Natural killer cell treated with Interleukin-12 subunit alpha and Interleukin-12 subunit beta and Interleukin-15 and Interleukin-18, amount 100 ng/mL, for 72 hours (primary cell): ENCODE measurements at places on chromosomes 1 and 21.

DNA sequence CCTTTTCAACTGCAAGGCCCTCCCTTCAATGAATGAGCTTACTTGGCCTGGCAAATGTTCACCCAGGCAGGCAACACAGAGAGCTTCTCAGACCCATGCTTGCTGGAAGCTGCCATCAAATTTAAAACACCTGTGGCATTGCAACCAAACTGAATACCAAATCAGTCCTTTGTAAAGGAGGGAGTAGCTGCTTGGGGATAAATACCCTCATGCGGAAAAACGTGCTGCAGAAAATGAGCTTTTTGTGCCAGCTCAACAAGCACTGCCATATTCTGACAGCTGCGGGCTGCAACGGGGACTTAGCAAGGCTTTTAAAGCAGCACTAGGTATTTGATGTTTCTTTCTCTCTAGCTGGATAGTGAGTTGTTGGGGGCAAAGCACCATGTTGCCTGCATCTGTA, 119.7 kb downstream of the PLPPR4 start:
- no peaks in the 10 kb centered on the region for H3K4me1 ChIP-seq
- no peak overlapping the region for H3K27ac ChIP-seq
- DNase-seq, result no peak
- H3K4me3 ChIP-seq, result no peak overlapping the region

DNA sequence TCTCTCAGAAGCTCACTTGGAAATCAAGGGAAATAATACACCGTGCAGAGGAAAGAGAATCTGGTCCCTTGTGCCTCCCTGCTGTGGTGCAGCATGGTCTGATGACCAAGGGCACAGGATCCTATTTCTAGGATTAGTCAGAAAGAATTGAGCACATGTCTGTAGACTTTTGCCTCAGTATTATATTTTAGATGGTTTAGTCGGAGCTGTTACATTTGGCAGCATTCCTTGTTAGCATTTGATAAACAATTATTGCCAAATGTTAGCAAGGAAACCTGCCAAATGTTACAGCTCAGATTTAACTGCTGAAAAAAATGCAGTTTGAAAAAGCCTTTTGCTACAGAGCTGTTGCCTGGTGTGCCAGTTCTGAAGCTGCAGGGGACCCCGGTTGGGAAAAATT, 183.5 kb upstream of the DPYD start:
- H3K4me1 ChIP-seq, result peaks cover 7% of the 10 kb centered on the region
- no peak overlapping the region for H3K27ac ChIP-seq
- H3K27me3 ChIP-seq, result peaks cover 10% of the 10 kb centered on the region
- DNase-seq, result no peak
- peaks cover 24% of the 10 kb centered on the region for H3K36me3 ChIP-seq

DNA sequence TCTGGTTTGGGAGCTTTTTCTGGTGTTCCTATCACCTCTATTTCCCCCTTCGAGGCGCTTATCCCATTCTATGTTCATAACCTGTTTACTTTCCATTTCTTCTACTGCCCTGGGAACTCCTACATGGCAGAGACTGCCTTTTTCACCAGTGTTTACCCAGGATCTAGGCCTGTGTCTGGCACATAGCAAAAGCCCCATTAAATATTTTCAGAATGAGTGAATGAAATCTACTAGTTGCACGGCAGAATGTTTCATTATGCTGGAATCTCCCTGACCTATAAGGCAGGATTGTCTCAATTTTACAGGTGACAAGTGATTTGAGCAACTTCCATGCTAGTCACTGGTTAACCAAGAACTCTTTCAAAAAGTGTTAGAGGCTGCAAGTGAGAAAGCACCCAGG, 70.1 kb downstream of the PGM1 start:
- no peak overlapping the region for H3K27ac ChIP-seq
- H3K4me3 ChIP-seq, result no peak overlapping the region
- no peaks in the 10 kb centered on the region for H3K4me1 ChIP-seq
- DNase-seq, result no peak

DNA sequence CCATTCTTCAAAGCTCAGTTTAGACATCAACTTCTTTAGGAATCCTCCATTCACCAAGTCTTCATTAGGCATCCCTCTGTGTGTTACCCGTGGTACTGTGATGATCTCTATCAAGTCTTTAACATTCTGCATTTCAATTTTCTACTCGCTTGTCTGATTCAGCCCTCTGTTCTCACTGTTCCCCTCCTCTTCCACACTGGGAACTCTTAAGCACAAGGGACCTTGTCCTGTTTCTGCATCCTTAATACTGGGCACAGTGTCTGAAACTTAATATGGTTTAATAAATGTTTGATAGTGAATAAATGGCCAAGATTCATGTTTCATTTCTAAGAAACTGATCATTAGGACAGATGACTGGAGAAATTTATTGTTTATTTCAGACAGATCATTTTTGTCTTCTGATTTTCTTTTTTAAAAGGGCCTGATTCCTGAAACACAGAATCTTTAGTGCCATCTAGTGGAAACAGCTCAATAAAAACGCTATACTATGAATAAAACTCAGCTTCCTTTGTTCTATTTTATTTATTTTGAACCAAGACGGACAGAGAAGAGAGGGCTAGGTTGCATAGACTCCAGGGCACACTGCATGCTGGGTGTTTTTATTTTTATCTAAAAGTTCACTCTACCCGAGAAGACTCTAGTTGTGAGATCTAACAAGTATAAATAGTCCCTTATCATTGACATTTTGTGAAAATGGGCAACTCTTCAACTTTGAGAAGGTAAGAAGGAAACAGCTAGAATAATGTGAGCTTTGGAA, 7.0 kb upstream of the TRIM45 start:
- H3K4me1 ChIP-seq, result no peaks in the 10 kb centered on the region
- no peak overlapping the region for H3K4me3 ChIP-seq
- peaks cover 7% of the 10 kb centered on the region for H3K27me3 ChIP-seq
- H3K27ac ChIP-seq, result no peak overlapping the region

GRCh38 chr1:108878678-108879077, 1.9 kb downstream of the GPSM2 start:
- no peak overlapping the region for H3K27ac ChIP-seq
- H3K36me3 ChIP-seq, result no peaks in the 10 kb centered on the region
- DNase-seq, result no peak
- H3K27me3 ChIP-seq, result peaks cover 4% of the 10 kb centered on the region
- no peak overlapping the region for H3K4me3 ChIP-seq

DNA sequence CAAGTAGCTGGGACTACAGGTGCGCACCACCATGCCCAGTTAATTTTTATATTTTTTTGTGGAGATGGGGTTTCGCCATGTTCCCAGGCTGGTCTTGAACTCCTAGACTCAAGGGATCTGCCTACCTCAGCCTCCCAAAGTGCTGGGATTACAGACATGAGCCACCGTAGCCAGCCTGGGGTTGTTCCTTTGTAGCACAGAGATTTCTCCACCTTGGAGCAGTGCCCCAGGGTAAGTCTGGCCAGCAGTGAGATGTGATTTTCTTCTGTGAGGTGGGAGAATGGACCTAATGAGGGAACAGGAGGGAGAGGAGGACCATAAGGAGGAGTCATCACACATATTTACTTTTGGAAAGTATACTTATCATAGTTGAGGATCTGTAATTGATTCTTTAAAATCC, 61.1 kb upstream of the GADD45A start:
- no peak for DNase-seq
- no peak overlapping the region for H3K4me3 ChIP-seq
- H3K4me1 ChIP-seq, result no peaks in the 10 kb centered on the region
- no peak overlapping the region for H3K27ac ChIP-seq
